Hepatocyte (in vitro differentiated cells): ENCODE measurements at places on chromosomes 3 and 15. TPM values are rescaled to one million over a fixed set of nuclear protein-coding genes. Genes with fewer than 3 reads are reported as not detected.

The ACOX2 gene
- 30.6 and 31.3 TPM in 2 replicates for polyA plus RNA-seq

DNA sequence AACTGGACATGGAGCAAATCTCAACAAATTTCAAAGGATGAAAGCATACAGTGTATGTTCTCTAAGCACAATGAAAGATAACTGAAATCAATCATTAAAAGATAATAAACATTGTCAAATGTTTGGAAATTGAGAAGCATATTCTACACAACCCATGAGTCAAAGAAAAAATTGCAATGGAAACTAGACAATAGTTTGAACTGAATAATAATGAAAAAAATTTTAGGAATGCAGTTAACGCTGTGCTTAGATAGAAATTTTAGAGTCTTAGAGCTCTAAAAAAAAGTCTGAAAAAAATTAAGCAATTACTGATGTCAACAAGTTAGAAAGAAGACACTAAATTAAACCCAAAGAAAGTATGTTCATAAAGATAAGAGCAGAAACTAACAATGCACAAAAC lies 15.5 kb downstream of the RABL3 start:
- no peak overlapping the region for H3K27ac ChIP-seq
- no peak overlapping the region for H3K4me3 ChIP-seq
- DNase-seq, result no peak
- H3K36me3 ChIP-seq, result no peaks in the 10 kb centered on the region
- no peaks in the 10 kb centered on the region for H3K4me1 ChIP-seq
- H3K27me3 ChIP-seq, result no peaks in the 10 kb centered on the region

- no peak overlapping the region for H3K27ac ChIP-seq
- H3K4me1 ChIP-seq, result peaks cover 19% of the 10 kb centered on the region
Observed at GRCh38 chr15:56247266-56247665, 3.6 kb upstream of the RFX7 start.

- DNase-seq, result no peak
- no peak overlapping the region for H3K27ac ChIP-seq
- no peaks in the 10 kb centered on the region for H3K27me3 ChIP-seq
- no peak overlapping the region for H3K4me3 ChIP-seq
- no peaks in the 10 kb centered on the region for H3K36me3 ChIP-seq
Observed at GRCh38 chr3:151432616-151433372, 28.1 kb downstream of the IGSF10 start.
